ENCODE measurements at places on chromosomes 16 and 17. TPM values are rescaled to one million over a fixed set of nuclear protein-coding genes. Genes with fewer than 3 reads are reported as not detected.

CA5A gene
- not detected for total RNA-seq

DNA sequence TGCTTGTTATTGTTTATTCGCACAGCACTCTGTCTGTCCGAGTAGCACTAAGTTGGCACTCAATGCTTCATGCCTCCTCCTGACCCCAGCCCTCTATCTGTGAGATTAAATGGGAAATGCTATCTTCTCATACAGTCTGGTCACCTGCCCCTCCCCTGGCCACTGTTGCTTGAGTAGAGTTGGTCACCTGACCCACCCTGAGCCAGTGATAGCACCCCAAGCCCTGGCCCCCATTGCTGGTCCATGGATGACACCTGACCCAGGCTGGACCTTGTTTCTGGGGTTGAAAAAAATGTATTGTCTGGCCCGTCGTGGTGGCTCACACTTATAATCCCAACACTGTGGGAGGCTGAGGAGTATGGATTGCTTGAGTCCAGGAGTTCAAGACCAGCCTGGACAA lies 8.5 kb upstream of the PEMT start:
- DNase-seq, result no peak

TLCD3B gene
- total RNA-seq, result 0.21 TPM

SAMD14 gene
- total RNA-seq, result not detected

GRCh38 chr16:67922740-67923139 lies 8.9 kb downstream of the CTRL start:
- no peak for DNase-seq

DNA sequence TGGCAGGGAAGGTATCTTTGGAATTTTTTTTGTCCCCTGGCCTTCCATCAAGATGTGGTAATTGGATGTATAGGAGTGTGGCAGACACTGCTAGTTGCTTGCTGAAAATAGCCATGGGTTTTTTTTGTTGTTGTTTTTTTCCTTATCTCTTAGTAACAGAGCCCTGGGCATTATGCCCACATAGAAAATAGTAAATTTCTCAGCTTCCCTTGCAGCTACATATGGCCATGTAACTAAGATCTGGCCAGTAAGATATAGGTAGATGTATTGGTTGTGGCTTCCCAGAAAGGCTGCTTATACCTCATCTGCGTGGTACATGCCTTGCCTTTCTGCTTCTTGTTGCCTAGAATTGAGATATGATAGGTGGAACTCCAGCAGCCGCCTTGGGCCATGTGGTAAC lies 349.9 kb downstream of the CPPED1 start:
- no peak for DNase-seq

All from MCF 10A (cell line).